Skin of body (tissue), 3 donors: ENCODE measurements at places on chromosomes 4 and X. TPM values are rescaled to one million over a fixed set of nuclear protein-coding genes. Genes with fewer than 3 reads are reported as not detected.

Gene TMPRSS11F
- total RNA-seq: 2.3 TPM

Gene XAGE1A
- total RNA-seq: not detected

Gene AP1S2
- 38.4 TPM for total RNA-seq

Gene SLC26A1
- total RNA-seq: 0.30 TPM

GRCh38 chr4:156800463-156800862 is 171.1 kb downstream of the PDGFC start:
- DNase-seq: no peak

DNA sequence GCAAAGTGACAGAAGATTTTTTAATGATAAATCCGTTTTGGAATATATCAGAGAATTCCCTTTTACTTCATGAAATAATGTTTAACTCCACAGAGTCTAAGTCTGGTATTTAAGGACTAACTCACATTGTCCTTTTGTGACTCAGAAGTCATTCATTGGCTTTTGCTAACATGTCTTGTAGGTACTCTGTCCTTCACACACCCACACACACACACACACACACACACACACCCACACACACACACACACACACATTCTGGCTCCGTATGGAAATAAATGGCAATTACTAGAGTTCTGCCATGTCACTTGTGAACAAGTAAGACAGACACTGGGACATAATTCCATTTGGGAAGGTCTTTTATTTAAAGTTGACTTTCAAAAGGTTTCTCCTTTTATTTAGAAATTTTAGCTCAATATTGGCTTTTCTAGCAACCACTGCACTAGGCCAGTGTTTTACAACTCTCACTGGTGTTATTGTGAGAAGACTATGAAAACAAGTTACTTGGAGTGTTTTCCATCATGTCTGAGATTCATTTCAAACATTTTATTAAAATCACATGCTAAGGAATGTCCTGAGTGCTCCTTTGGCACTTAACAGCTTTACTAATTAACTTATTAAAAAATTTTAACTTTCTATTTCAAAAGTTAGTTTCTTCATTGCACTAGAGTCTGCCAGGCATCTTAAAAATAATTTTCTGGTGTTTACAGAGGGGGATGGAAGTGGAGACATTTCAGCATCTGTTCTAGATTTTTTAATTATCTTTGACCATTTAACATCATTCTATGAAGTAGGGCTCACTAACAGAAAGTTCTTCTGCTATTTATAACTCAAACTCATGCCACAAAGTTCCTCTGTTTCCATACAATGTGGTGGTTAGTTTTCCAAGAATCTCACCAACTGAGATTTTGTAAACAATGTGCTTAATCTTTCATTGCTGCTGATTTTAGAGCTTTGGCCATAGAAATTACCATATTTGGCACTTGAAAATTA is 240.3 kb upstream of the GPC4 start:
- peak; percentile 48 for DNase-seq

DNA sequence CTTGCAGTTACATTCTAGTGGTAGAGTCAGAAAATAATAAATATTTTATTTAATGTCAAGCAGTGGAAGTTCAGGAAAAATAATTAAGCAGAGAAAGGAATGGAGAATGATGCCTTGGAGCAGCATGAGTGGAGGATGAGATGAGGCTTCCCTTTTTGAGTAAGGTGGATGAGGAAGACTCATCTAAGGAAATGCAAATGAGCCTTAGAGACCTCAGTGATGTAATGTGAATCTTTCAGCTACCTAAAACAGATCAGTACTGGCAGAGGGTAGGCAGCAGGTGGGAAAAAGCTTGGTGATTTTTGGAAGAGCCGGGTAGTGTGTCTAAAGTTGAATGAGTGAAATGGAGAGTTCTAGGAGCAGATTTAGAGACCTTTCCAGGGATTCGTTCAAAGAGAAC is 118.2 kb downstream of the GRID2 start:
- DNase-seq: no peak

GRCh38 chr4:56658528-56658927 is 22.6 kb downstream of the HOPX start:
- no peak for DNase-seq

DNA sequence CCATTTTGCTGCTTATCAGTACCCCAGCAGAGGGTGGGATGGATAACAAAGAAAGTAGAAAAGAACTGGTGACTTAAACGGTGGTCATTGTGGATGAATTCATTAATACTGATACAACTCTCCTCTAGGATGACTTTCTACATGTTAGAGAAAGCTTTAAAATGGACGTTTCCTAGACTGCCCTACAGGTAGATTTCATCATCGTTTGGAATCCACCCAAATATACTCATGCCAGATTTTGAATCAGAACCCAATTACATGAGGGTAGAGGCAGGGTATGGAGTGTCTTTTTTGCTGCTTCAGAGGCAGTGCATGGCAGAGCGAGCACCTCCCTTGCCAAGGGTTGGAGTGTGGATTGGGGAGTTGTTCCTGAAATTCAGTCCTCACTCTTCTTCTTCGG is 13.3 kb upstream of the ANTXR2 start:
- DNase-seq: no peak

DNA sequence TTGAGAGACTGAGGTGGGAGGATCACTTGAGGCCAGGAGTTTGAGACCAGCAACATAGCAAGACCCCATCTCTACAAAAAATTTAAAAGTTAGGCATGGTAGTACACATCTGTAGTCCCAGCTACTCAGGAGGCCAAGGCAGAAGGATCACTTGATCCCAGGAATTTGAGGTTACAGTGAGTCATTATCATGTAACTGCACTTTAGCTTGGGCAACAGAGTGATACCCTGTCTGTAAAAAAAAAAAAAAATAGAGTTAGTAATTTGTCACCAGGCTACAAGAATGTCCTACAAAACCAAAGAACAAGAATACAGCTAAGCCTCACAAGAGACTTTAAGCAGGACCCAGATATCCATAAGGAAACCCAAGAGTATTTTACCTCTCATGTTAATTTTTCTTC is 27.0 kb upstream of the RAB28 start:
- DNase-seq: no peak

- DNase-seq: no peak
These were observed 39.1 kb upstream of the BMP2K start for GRCh38 chr4:78737035-78737434.

- DNase-seq: peak; percentile 1
These were observed 39.1 kb downstream of the ANOS1 start for GRCh38 chrX:8692871-8693270.

GRCh38 chr4:185142564-185142911 is 528 bp upstream of the SLC25A4 start:
- no peak for DNase-seq

DNA sequence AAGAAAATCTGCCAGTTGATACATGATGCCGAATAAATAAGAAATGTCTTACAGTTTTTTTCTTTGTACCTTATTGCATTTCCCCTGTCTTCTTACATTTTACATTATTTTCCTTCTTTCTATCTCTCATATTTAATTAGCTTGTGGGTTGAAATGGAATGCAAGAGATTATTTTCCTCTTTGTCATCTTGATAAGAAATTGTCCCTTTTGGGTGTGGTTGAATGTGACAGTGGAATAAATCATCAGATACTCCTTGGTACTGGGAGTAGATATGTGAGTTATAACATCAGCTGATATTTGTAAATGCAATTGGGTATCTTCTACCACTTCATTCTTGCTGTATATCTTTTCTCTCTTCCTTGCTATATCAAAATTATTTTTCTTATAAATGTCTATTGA is 997.4 kb downstream of the RAPGEF2 start:
- no peak for DNase-seq

- no peak for DNase-seq
These were observed 150.9 kb downstream of the BCOR start for GRCh38 chrX:39946822-39947221.
